ENCODE measurements at places on chromosomes 5 and 9.
A peak's percentile ranks its signal among the peaks of the same experiment; 100 is the strongest.

GRCh38 chr5:175573493-175574269 lies 84.2 kb upstream of the HRH2 start:
- DNase-seq: no peak

DNA sequence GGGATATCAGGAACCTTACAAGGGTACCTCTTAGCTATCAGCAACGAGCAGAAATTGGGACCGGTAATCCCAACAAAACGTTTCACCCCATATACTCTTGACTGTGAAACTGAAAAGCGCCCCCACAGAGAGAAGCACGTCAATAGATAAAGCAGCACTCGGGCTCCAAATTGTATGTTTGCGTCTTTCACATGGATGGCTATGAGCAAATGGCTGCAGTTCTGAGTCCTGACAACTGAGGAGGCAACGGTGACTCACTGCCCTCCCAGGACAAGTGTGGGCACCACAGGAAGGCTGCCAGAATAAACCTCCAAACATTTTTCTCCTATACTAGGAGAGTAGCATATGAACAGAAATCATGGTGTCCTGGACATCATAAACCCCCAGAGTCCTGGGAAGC lies 36.6 kb downstream of the SEMA4D start:
- DNase-seq: no peak

DNA sequence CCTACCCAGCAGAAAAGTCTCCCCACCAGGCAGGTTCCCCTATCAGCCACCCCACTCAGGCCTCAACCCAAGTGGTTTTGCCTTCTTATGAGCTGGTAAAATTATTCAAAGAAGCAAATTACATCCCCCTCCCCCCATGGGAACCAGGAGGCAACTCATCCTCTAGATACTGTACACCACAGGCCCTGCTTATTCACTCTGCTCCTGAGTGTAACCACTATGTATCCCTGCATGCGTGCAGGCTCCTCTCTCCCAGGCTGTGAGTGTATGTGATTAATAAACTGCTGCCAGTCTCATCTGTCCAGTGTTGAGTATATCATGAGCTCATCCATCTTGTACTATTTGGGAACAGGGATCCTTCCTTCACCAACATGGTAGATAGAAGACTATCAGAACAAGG lies 8.6 kb downstream of the KCTD16 start:
- no peak for DNase-seq

GRCh38 chr9:1743121-1743960 lies 271.8 kb upstream of the SMARCA2 start:
- DNase-seq: no peak

GRCh38 chr5:543755-544674 lies 19.8 kb upstream of the SLC9A3 start:
- no peak for DNase-seq

DNA sequence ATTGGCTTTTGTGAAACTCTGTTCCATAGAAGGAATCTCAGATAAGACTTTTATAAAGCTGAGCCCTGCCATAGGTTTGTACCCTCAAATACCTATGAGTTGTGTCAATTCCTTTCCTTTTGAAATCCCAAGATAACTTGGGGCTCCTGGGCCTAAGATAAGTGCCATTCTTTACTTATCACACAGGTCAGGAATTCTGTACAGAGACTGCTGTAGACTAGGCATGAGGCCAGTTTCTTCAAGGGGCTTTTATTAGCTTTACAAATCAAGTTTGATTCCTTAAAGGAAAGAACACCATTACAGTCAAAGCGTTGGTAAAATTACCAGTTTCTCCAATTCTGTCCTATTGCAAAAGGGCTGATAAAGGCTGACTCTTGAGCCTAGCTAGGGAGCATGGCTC lies 39.2 kb downstream of the SHC3 start:
- DNase-seq: no peak

DNA sequence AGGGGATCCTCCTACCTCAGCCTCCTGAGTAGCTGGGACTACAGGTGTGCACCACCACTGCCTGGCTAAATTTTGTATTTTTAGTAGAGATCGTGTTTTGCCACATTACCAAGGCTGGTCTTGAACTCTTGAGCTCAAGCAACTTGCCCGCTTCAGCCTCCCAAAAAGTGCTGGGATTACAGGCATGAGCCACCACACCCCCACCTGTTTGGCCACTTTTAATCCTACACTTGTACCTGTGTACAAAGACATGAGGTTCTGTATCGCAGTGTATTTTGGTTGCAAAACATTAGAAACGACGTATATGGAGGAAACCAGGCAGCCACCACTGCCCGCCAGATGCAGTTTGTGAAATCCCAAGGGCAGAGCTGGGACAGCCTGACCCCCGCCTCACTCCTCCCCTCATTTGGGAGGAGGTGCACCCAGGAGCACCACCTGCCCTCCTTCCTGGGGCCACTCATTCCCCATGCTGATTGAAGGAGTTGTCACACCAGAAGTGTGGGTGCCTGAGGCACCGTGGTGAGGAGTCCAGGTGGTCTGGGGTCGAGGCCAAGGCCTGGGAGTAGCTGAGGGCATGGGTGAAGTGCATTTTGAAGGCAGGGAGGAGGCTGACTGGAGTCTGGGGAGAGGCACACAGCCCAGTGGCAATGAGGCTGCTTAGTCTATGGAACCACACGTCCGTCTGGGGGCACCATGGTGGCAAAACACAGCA lies 39.3 kb upstream of the OLFM1 start:
- DNase-seq: no peak

GRCh38 chr9:133253268-133253667 lies 21.7 kb downstream of the ABO start:
- no peak for DNase-seq

- peak; percentile 45 for DNase-seq
Measured at GRCh38 chr9:133160742-133161546, 2.8 kb downstream of the GBGT1 start.

GRCh38 chr5:22998362-22998761 lies 145.2 kb upstream of the CDH12 start:
- DNase-seq: no peak

DNA sequence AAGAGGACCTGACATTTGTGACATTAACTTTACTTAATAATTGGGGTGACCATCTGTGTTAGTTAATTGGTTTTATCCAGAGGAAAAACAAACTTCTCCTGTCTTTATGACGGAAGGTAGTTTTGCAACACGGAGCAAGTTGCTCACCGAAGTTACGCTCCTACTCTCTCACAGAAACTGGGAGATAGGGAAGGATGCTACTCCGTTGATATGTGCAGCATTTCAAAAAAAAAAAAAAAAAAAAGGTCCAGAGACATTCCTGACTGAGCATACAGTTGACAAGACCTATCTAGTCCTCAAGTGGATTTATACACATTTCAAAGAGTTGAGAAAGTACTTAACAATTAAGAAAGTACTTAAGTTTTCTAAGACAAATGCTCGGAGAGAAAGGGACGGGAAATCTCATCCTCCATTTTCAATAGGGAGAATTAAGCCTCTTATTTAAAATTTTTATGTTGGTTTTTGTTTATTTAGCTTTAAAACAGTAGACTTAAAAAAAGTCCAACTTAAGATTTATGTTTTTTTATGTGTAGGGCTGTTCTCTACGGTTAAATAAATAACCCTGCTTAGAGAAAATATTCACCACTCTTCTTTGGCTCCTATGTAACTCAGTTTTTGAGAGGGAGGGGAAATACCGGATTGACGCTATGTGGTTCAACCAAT lies 455 bp upstream of the FER start:
- DNase-seq: no peak

GRCh38 chr5:61790678-61791077 lies 458.6 kb downstream of the ZSWIM6 start:
- no peak for DNase-seq

All from NCI-H526 (cell line).